WTC11 (cell line): ENCODE measurements at places on chromosomes 2 and 18.

DNA sequence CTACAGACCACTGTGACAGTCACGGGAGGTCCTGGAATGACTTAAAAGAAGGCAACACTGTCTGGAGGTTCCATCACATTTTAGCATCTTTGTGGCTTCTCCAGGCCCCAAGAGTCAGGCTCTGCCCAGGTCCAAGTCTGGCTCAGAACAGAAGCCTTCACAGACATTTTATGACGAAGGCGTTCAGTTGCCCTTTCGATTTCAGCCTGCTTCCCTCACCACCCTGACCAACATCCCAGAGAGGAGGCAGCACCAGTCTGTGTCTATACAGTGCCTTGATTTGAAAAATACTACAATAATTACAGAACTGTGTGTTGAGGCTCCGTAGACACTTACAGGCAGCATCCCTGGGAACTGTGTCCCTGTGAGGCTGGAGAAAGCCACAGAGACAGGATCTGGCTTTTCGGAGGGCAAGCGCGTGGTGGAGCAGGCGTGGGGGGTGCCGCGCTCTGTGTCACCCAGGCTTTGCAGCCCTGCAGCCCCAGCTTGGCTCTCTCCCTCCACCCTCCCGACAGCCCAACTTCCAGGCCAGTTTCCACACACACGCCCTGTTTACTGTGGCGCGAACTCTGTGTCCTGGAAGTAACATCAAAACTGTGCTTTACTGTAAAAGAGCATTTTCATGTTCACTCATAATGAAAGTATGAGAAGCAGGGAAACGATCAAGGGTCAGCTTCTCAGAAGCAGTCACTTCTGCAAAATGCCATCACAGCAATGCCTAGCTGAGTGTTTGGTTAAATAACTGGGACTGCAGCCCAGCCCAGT lies 153.5 kb upstream of the ALKAL2 start:
- DNase-seq = no peak
- no peak overlapping the region for H3K27ac ChIP-seq
- peaks cover 6% of the 10 kb centered on the region for H3K4me1 ChIP-seq
- H3K27me3 ChIP-seq = peaks cover 4% of the 10 kb centered on the region; the same call in 1 of the 2 replicates

GRCh38 chr18:10705786-10706185 lies 180.0 kb downstream of the NAPG start:
- H3K36me3 ChIP-seq = no peaks in the 10 kb centered on the region
- DNase-seq = no peak
- H3K4me3 ChIP-seq = no peak overlapping the region
- H3K4me1 ChIP-seq = peaks cover 11% of the 10 kb centered on the region

DNA sequence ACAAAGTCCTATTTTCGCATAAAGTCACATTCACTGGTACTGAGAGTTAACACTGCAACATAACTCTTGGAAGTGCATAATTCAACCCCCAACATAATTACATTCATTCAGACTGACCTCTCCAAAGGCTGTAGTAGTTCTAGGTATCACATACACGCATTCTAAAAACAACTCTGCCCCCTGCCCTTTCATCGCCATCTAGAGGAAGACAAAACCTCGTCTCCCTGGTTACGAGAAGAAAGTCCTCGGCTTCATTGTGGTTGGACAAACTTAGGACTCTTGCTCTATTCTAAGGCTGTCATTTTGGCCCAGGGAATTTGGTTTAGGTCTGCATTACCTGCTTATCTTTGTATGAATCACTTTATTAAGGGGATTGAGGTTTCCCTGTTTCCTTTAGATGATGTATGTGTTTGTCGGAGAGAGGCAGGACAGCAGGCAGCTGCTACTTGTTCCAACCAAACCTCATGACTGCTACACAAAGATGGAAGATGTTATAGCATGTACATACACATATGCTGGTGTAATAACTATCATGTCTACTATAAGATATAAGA lies 215.4 kb upstream of the NRXN1 start:
- no peaks in the 10 kb centered on the region for H3K36me3 ChIP-seq
- peaks cover 13% of the 10 kb centered on the region for H3K4me1 ChIP-seq
- H3K27ac ChIP-seq = no peak overlapping the region
- peak; percentile 16 for DNase-seq

- H3K27ac ChIP-seq = no peak overlapping the region
- peaks cover 33% of the 10 kb centered on the region for H3K4me1 ChIP-seq
- no peaks in the 10 kb centered on the region for H3K36me3 ChIP-seq
- no peak overlapping the region for H3K4me3 ChIP-seq
- no peaks in the 10 kb centered on the region for H3K27me3 ChIP-seq
Measured at GRCh38 chr2:47618272-47618552, 164.7 kb upstream of the MSH6 start.

DNA sequence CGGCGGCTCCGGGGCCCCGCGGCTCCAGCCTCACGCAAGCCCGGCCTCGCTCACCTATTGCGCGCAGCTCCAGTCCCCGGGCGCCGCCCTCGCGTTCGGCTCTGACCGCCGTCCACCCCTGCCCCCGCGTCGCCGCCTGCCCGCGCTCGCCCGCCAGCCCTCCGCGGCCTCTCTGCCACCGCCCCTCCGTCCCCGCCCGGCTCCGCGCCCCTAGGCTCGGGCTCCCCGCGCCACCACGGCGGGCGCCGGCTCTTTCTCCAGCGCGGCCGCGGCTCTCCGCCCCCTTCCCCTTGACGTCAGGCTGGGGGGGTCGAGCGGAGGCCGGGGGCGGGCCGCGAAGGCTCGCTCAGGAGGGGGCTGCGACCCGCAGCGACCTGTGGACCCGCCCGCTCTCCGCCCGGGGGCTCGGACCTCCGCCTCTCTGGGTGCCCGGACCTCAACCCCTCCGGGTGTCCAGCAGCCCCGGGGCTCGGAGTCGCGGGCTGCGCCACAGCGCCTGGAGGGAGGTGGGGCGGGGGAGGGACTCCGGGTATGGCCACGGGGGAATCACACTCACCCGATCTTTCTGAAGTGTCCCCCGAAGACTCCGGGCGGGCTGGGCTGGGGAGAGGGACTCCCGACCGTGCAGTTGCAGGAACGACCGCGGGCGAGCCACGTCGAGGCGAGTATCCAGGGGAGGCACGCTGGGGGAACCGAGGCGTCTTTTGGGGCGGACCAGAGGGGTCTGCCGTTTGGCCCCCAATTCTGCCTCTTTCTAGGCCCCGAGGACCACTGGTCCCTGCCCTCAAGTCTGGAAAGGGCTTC lies at the start of gene SEMA4C:
TSS of gene SEMA4C (minus strand) at position 259 of the 804 bp plus-strand sequence. CDS start 2,194 bp downstream, outside the sequence.
- DNase-seq = peak; percentile 59
- H3K4me3 ChIP-seq = peak within 1 kb of the TSS; percentile 76
- H3K36me3 ChIP-seq = peaks cover 10% of the 10 kb centered on the region
- H3K4me1 ChIP-seq = peaks cover 50% of the 10 kb centered on the region

GRCh38 chr18:41955688-41956087 lies 654 bp downstream of the PIK3C3 start:
- H3K27me3 ChIP-seq = peaks cover 17% of the 10 kb centered on the region
- peak overlapping the region; percentile 96 for H3K27ac ChIP-seq
- peaks cover 20% of the 10 kb centered on the region for H3K36me3 ChIP-seq
- no peak for DNase-seq
- peaks cover 10% of the 10 kb centered on the region for H3K4me1 ChIP-seq
- peak overlapping the region; percentile 99 for H3K4me3 ChIP-seq

DNA sequence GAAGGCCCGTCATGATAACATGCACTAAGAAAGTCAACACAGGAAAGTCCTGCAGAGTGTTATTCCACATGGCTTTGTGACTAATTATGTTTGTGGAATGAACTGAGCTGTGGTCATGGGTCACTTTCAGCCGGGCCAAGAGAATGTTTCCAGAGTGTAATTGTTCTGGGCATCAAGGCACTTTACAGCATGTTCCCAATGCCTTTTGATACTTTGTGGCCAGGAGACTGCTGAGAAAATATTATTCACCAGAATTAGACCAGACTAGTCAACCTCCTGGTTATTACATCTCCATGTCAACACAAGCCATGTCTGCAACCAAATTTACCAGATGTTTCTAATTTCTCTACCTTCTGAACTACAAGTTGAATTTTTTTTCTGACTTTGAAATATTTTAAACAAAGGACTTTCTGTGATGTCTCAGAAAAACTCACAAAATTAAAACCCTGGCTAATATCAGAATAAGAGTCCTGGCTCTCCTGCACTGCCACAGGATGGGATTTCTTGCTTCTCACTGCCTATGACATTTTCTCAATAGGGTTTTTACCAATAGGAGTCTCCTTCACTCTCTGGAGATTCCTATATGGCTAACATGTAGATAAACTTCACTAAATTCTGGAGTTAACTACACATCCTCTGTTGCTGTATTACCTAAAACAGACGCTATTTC lies 90.6 kb upstream of the WDR75 start:
- H3K27me3 ChIP-seq = no peaks in the 10 kb centered on the region
- H3K36me3 ChIP-seq = peaks cover 5% of the 10 kb centered on the region
- H3K4me3 ChIP-seq = no peak overlapping the region
- H3K4me1 ChIP-seq = peaks cover 4% of the 10 kb centered on the region

DNA sequence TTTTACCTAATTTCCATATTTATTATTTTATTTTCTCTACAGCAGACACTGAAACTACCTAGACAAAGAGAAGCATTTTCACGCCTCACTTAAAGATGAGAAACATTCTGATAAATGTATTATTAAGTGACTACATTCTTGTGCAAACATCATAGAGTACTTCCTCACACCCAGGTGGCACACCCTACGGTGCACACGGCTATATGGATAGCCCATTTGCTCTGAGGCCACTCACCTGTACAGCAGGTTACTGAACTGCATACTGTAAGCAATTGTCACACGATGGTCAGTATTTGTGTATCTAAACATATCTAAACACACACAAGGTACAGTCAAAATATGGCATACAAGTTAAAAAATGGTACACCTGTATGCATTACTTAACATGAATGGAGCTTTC lies 481.4 kb downstream of the CMPK2 start:
- no peak overlapping the region for H3K27ac ChIP-seq
- H3K27me3 ChIP-seq = peaks cover 7% of the 10 kb centered on the region
- H3K4me3 ChIP-seq = no peak overlapping the region
- H3K36me3 ChIP-seq = peaks cover 71% of the 10 kb centered on the region
- no peak for DNase-seq
- H3K4me1 ChIP-seq = no peaks in the 10 kb centered on the region

DNA sequence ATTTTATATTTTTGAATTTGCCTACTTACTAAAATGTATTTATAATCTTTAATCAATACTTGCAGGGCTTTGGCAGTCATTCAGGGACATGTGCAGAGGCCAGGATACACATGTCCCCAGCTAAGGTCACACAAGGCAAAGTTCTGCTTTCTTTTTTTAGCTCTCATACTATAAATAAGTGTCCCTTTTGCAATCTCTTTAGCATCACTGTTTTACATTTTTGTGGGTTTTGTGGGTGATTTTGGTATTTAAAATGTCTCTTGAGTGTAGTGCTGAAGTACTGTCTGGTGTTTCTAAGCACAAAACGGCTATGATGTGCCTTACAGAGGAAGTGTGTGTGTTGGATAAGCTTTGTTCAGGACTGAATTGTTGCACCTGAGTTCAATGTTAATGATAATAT lies 309.0 kb upstream of the GULP1 start:
- H3K4me1 ChIP-seq = peaks cover 41% of the 10 kb centered on the region
- 0 out of 2 replicates have a peak overlapping the region, but pooled peaks have one; percentile 5 for H3K27ac ChIP-seq
- H3K27me3 ChIP-seq = no peaks in the 10 kb centered on the region
- no peaks in the 10 kb centered on the region for H3K36me3 ChIP-seq
- H3K4me3 ChIP-seq = no peak overlapping the region

GRCh38 chr2:173797586-173798263 lies 167.4 kb downstream of the SP3 start:
- no peaks in the 10 kb centered on the region for H3K27me3 ChIP-seq
- H3K4me1 ChIP-seq = peaks cover 47% of the 10 kb centered on the region
- no peak for DNase-seq
- no peak overlapping the region; the same call in 1 of the 2 replicates for H3K27ac ChIP-seq
